LHCN-M2 (cell line): ENCODE measurements at places on chromosomes 13 and 19. TPM values are rescaled to one million over a fixed set of nuclear protein-coding genes. Genes with fewer than 3 reads are reported as not detected.

The CAPN12 gene
- not detected in 2 replicates for total RNA-seq

DNA sequence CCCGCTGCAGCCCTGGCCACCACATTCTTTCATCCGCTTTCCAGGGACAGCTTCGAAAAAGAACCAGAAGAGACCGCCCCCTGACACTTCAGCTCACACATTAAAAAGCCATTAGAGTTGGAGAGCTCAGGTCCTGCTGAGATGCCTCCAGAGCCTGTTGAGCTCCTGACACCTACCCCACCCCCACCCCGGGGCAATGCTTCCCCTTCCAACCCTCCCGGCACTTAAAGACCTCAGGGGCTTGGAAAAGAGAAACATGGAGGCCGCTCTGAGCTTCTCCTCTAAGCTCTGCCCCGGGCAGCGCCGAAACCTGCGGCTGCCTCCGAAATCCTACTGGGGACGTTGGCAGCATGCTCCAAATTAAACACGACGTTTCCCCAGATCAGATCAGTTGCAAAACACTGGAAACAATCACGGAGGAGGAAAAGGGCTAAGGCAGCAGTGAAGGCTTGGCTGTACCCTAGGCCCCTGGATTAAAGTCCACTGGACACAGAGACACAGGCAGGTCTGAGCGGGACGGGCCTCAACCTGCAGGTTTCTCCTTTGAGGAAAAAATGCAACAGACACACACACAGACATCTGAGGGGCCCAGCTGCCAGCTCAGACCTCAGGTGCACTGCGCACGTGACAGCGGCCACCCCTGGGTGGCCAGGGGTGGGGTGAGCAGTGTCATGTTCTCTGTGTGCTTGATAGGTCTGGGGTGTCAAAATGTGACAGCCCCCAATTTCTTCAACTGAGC is 9.6 kb downstream of the SH3GL1 start:
- DNase-seq, result no peak

DNA sequence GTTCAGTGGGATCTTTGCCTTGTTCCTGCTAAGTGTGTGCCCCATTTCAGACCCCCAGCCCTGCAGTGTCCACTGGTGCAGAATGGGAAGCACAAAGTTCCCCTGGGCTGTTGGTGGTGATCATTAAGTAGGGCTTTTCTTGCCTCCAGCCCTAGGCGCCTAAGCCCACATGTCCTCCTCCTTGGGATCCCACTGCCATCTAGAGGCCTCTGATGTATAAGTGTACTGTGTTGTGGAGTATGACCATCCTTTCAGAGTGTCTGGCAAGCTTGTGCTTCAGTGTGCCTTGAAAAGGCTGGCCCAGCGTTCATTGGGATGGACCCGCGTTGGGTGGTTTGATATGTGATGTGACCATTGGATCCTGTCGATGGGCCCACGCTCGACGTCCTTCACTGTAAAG is 71.2 kb downstream of the WASF3 start:
- DNase-seq, result peak; percentile 43

DNA sequence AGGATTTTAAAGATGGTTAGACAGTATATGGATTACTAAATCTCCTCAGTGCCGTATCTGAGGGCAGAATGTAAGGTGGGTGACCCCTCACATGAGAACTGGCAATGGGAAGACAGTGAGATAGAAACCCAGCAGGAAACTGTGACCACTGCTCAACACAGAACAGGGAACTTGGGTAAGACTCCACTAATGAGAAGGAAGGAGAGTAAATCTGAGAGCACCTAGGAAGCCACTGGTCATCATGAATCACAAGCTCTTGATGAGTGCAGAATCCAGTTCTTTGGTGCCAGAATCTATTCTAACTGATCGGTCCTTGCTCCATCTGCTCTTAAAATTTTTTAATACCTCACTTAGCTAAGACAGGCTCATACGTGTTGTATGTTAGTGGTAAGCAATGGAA is 261.8 kb downstream of the KLF12 start:
- peak; percentile 18 for DNase-seq

The SMAD9 gene
- 5.1 and 6.8 TPM in 2 replicates for total RNA-seq

GRCh38 chr19:23718802-23719201 is 31.8 kb upstream of the ZNF675 start:
- DNase-seq, result no peak

DNA sequence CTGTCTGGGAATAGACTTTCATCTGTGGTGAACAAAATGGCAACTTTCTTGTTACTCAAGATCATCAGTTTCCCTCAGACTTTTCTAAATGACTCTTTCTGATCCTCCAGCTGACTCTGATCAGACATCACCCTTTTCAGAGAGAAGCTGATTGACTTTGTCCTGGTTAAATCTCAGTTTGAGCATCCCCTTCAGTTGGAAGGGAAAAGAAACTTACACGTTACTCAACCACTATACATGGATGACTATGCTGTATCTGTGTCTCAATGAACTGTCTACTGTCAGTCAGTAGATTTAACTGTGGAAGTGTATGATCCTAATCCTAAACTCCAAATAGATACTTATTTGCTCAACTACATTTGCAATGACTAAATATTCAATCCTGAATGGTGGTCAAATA is 118.5 kb downstream of the NALCN start:
- no peak for DNase-seq

GRCh38 chr13:20664351-20664750 is 39.1 kb upstream of the IL17D start:
- DNase-seq, result no peak

GRCh38 chr13:106636492-106636891 is 68.6 kb upstream of the ARGLU1 start:
- DNase-seq, result no peak

- no peak for DNase-seq
Measured at GRCh38 chr19:33488826-33489225, 32.8 kb downstream of the PEPD start.

DNA sequence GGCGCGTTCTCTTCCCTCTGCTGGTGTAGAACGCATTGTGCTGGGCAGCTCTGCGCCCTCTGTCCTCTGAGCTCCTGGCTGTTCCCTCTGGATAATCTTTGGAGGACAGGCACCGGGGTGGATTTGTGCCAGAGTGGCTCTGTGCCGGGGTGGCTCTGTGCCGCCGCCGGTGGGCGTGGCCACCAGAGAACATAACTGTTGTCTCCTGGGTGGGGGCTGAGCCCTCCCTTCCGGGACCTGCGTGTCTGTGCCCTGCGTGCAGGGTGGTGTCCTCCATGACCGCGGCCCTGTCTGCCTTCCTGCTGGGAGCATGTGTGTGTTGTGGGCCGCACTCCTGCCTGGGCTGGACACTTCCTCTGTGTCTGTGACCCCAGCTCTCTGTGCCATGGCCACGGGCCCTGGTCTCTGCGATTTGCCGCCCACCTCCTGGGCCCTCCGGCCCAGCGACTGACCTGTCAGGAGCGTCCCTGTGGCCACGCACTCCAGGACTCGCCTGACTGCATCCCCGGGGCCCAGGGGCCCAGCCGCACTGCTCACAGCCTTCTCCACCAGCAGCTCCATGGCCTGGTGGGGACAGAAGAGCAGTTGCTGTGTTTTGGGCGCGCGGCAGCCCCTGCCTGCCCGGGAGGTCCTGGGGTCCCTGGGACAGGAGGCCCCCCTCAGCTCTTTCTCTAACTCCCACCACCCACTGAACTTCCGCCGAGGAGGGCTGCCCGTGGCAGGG is 22.4 kb upstream of the MATK start:
- no peak for DNase-seq

DNA sequence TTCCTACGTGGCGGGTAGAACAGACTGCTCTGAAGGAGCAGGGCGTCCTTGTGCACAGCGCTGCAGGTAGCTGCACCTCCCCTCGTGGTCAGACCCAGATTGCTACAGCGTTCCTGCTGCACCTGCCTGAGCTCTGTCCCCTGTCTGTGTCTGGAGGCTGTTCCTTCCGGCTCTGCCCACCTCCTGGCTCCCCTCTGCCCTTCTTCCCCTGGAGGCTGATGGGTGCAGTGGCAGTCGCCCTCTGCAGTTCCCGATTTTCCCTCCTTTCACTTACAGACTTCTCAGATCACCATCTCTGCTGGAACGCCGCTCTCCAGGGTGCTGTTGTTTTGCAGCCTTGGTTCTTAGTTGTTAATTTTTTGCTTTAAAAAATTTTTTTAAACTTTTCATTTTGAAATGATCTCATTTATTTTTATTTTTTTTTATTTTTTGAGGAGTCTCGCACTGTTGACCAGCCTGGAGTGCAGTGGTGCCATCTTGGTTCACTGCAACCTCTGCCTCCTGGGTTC is 53.6 kb downstream of the SMARCA4 start:
- DNase-seq, result no peak

GRCh38 chr19:44640518-44640917 is 3.2 kb upstream of the PVR start:
- DNase-seq, result peak; percentile 62

- peak; percentile 72 for DNase-seq
Measured at GRCh38 chr19:12796146-12797071, 5.1 kb downstream of the JUNB start.

- no peak for DNase-seq
Measured at GRCh38 chr19:51324167-51324481, 12.7 kb downstream of the IGLON5 start.

The PVR gene
- total RNA-seq, result 52.1 and 54.3 TPM in 2 replicates

DNA sequence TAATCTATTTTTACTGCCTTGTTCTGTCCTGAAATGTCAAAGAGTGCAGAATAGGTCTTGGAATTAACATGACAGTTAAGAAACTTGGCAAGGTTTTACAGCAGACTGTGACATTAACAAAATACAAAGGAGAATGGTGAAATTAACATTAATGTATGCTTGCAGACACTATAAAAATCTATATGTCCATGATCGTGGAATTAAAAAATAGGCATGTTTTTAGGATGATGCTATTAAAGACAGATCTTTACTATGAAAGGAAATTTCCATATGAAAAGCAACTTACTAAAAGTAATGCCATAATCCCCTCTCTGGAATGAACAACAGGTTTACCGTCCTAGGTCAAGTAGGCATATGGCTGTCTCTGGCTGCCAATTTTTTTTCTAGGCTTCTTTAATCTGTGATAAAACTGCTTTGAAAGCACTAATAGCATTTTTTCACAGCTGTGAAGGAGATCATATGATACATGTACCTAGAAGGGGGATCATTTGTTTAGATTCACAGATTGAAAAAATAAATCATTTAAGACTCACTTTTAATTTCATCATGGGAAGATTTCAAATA is 291.5 kb downstream of the ZNF536 start:
- no peak for DNase-seq

DNA sequence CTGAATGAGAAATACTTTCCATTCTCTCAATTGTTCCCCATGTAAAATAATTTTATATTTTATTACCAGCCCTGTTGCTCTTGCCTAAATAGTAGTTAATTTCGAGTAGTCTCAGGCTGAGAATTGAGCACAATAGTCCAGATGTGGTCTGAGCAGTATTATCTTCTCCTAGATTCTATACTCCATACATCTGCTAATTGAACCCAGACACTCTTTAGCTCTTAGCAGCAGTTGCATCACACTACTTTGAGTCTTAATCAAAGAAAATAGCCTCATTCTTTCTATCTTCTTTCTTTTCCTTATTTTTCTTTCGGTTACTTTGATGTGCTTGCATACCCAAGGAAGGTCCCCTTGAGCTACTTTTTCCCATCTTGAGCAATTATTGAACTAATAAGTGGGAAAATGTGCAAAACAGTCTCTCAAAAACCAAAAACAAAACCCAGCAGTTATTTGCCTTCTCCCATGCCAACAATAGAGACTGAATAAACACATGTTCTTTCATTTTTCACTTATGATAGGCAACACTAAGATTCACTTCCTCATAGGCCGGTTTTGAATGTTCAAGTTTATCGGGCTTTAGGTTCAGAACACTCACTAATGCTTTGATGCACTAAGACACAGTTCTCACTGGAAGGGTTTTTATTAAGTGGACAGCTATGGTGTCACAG is 204.5 kb downstream of the POU4F1 start:
- DNase-seq, result no peak

GRCh38 chr19:34365463-34366401 is 736 bp downstream of the GPI start:
- DNase-seq, result no peak

The ZNF57 gene
- 3.9 and 4.7 TPM in 2 replicates for total RNA-seq

DNA sequence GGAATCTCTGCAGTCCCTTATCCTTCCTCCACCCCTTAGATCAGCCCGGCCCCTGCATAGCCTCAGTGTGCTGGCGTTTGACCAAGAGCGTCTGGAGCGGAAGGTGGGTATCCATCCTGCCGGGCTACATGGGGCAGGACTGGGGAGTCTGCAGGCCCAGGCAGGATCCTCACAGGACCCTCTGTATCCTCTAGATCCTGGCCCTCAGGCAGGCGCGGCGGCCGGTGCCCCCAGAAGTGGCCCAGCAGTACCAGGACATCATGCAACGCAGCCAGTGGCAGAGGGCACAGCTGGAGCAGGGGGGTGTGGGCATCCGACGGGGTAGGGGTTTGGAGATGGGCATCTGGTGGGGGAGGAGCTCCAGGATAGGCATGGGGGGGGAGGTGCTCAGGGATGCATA is 8.9 kb downstream of the PODNL1 start:
- DNase-seq, result no peak

The SBK2 gene
- total RNA-seq, result 0.71 and 1.5 TPM in 2 replicates

GRCh38 chr13:41939398-41939797 is 21.5 kb downstream of the VWA8 start:
- no peak for DNase-seq

The TTC9B gene
- total RNA-seq, result not detected in 2 replicates

GRCh38 chr19:32203161-32203560 is 142.2 kb upstream of the ZNF507 start:
- no peak for DNase-seq

DNA sequence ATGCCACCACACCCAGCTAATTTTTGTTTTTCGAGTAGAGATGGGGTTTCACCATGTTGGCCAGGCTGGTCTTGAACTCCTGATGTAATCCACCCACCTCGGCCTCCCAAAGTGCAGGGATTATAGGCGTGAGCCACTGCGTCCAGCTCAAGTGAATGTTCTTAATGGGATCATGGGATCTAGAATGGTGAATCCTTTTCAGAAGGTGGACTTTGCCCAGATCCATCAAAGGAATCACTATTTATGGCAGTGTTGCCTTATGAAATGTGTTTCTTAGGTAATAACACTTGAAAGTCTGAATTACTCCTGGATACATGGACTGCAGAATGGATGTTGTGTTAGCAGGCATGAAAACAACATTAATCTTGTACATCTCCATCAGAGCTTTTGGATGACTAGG is 20.3 kb downstream of the ARHGAP35 start:
- DNase-seq, result no peak

GRCh38 chr19:15285896-15286591 is 46.3 kb downstream of the BRD4 start:
- DNase-seq, result no peak

The MRI1 gene
- total RNA-seq, result 38.7 and 50.3 TPM in 2 replicates

DNA sequence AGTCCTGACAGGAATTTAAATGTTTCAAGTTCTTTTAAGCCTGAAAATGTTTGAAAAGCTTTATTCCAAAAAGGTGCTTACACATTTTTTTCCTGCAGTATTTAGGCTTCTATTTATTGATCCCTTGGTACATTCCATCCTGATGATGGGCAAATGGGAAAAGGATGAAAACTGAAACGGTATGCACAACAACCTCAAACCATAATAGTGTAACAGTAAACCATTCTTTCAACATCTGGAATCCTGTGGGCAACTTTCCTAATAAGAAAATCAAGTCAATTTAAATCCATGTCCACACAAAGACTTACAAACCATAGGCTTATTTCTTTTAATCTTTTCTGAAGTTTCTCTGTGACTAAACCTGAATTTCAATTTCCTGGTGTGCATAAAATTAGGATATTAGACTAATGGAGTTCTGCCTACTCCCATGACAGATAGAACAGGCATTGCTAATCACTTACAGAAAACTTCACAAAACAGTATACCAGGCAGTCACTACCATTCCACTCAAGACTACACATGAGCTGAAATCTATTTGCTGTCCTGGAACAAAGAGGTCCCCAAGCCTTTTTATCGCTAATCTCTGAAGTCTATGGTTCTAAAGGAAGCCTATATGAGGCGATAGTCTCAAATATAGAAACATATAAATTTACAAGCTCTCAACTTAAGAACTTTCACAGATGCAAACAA is 103.3 kb downstream of the DLEU7 start:
- DNase-seq, result peak; percentile 53
